ENCODE measurements at places on chromosomes 3 and 15. TPM values are rescaled to one million over a fixed set of nuclear protein-coding genes. Genes with fewer than 3 reads are reported as not detected.

Gene TRIM42
- total RNA-seq = not detected

Gene SAXO2
- 2.2 TPM for total RNA-seq

Gene CPNE9
- 0.17 TPM for total RNA-seq

Gene CLDN18
- total RNA-seq = not detected

Gene SPATA12
- total RNA-seq = 0.62 TPM

Gene TPRG1
- total RNA-seq = 0.14 TPM

Gene LRRC58
- total RNA-seq = 14.0 TPM

Gene LHFPL4
- total RNA-seq = 0.41 TPM

Gene GOLGA8J
- 0.12 TPM for total RNA-seq

Gene CTXND1
- total RNA-seq = not detected

Gene CHDH
- total RNA-seq = 1.7 TPM

Gene LRRC31
- total RNA-seq = not detected

Gene GCNT3
- total RNA-seq = 127 TPM

Gene FAM174B
- 7.3 TPM for total RNA-seq

Gene MYNN
- 10.6 TPM for total RNA-seq

Data from A549 treated with Mapracorat at 1 μM for 4 hours (cell line).